NCI-H1105 treated with DMSO at 0.1 percent for 48 hours (cell line): ENCODE measurements at places on chromosomes 2 and 18.

DNA sequence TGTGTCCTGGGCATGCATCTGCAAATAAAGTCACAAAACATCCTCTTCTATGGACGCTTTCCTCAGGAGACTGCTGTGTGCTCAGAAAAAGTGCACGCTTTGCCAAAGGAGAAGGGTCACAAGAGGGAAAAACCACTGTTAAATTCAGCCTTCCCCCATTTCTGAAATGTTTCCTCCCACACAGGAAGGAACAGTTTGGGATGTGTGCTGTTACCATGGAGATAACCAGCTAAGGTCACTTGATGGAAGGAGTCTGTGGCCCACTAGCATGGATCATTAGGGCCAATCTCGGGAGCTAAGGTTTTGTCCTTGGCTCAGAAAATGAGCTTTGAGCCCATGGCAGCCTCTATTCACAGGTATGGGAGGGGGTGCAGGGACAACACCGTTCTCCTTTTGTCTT is 5.6 kb downstream of the KCNE4 start:
- no peak for DNase-seq

- no peak for DNase-seq
Observed at GRCh38 chr18:54984908-54985307, 25.6 kb upstream of the CCDC68 start.

DNA sequence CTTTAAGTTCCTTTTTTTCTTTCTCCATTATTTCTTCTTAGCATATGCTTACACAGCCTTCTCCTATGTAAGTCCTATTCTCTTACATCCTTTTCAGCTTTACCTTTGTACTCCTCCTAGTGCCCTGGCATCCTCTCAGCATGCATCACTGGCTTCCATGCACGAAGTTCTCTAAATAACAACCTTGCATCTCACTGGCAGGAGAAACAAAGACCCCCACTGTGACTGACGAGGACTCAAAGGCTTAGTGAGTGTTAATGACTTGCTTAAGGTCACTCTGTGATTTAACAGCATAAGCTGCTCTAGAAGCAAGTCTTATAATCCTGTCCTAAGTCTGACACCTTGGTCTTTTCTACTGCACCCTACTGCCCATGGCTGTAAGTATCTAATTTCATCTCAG is 1236.0 kb upstream of the CELF4 start:
- DNase-seq: no peak

GRCh38 chr18:34031810-34032209 is 192.9 kb downstream of the NOL4 start:
- no peak for DNase-seq

DNA sequence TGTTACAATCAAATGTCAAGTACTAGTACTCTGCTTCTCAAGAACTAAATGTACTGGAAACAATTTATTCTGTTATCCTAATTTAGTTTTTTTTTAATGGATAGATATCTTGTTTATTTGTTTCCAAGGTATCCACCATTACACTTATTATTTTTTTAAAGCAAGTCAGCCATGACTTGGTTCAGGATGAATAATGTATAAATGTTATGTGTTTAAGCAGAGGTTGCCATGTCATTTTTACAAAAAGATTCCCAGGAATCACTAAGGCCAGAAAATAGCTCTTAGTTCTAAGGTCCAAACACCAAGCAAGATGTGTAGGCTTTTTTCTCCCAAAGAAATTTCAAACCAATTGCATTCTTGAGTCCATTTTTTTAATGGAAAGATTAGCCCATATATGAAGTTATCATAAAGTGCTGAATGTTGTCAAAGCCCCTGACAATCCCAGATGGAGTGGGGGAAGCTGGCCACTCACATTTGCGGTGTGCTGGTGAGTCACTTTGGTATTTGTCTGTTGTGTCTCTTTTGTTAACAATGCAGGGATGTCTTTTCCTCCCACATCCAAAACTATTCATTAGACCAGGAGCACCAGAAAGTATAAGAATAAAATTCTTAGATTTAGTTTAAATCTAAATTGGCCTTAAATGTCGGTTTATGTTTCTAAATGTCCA is 158.9 kb downstream of the COL6A3 start:
- DNase-seq: no peak

DNA sequence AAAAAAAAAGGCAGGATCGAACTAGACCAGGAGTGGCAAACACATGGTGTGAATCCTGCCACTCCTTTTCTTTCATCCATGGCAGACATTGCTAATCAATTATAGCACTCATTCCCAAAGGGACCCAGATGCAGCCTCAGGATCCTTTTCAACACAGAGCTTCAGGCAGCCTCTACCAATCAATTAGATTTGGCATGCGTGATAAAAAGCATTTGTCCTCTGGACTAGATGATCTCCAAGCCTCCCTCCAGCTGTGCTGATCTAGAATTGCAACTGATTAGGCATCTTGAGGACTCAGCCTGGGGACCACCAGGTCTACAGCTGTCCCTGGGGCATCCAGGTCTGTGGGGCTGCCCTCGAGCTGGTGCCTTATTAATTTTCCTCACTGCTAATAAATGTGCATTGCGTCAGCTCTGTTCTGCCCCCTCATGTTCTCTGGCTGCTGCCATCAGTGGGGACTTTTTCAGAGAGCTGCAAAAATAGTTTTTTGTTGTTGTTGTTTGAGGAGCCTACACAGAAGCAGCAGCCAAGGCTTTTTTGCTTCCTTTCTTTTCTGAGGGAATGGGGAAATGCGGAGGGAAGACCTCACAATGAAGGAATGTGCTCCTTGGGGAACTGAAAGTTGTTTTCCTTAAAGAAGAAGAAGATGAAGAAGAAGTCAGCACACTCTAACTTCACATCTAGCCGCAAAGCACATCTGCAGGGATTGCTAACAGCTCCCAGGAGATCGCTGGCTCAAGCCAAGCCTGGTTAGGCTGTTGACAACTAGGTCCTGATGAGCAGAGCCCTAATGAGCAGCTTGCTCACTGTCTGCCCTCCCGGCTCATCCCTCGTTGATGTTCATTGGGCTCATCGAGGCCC is 8.8 kb upstream of the ATOH8 start:
- DNase-seq: no peak

DNA sequence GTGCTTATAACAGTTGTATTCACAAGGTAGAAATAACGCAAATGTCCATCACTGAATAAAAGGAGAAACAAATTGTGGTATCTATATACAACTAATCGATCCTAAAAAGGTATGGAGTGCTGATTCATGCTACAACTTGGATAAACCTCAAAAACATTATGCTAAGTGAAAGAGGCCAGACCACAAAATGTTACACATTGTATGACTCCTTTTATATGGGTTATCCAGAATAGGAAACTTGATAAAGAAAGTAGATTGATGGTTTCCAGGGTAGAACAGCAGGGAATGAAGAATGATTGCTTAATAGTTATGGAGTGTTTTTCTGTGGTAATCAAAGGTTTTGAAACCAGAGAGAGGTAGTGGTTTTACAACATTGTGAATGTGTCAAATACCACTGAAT is 432.2 kb upstream of the TRIB2 start:
- no peak for DNase-seq

DNA sequence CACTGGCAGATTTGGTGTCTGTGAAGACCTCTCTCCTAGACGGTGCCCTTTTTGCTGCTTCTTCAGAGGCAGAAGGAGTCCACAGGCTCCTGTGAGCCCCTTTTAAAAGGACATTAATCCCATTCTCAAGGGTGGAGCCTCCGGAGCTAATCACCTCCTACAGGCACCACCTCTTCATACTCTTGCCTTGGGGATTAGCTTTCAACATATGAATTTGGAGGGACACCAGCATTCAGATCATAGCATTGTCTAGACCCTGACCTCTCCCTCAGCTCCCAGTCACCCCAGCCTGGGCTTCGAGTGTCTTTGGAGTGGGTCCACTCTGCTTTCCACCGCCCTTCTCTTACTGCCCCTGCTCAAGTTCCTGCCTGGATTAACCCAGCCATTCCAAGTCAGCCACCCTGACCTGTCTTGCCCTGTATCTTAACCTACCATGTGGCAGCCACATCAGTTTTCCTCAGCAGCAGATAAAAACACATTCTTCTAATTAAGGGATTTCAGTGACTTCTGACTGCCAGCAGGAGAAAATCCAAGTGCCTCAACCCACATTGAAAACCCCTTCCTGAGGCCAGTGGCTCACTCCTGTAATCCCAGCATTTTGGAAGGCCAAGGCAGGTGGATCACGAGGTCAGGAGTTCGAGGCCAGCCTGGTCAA is 6.1 kb upstream of the NCL start:
- no peak for DNase-seq

GRCh38 chr2:112688086-112688880 is 32.5 kb upstream of the NT5DC4 start:
- no peak for DNase-seq

- no peak for DNase-seq
Observed at GRCh38 chr2:60826111-60826510, 55.3 kb upstream of the REL start.

- no peak for DNase-seq
Observed at GRCh38 chr2:70664525-70664924, 103.5 kb downstream of the ADD2 start.

DNA sequence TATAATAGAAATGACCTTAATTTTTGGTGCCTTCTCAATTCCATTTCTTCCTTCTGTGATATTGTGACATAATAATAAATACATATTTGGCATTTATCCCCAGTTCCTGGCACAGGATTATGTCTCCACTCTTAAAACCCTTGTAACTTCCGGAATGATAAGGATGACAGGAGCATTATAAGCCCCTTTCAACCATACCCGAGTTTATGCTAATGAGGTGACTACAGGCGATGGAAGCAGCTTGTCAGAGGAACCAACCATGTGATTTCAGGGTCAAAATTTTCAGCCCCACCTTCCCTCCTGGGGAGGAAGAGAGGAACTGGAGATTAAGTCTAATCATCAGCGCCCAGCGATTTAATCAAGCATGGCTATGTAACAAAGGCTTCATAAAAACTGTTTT is 528.5 kb upstream of the CRIM1 start:
- no peak for DNase-seq

DNA sequence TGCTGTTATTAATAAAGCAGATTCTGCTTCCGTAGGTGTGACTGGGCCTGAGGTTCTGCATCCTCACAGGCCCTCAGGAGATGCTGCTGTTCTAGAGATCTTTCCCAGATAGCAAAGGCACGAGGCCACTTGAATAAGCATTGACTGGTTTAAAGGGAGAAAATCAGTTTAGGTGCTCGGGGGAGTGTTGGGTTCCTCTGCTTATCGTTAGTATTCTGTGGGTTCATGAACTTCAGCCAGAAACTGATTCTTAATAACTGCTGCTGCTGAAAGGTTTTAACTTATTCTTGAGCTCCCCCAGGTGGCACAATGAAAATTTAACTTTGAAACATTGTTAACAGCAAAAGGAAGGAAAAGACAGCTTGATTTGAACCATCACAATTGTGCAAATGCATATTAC is 56.9 kb downstream of the ITGA6 start:
- peak; percentile 7 for DNase-seq

- no peak for DNase-seq
Observed at GRCh38 chr2:218255446-218255845, 5.4 kb upstream of the GPBAR1 start.

DNA sequence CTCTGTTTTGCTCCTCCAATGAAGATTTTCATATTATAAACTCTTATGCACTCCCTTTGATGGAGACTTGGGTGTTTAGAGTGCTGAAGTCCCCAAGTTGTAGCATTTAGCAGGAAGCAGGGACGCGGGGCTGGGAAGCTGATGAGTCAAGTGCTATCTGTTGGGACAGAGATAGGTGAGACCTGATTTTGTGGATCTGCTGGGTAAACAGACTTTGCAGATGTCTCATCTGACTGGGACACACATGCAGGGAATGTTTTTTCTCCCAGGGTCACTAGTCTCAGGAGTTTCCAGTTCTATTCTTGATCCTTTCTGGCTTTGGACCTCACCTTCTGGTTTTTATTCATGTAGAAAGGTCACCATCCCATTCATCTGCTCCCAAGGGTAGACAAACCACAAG is 79.7 kb upstream of the ACAA2 start:
- DNase-seq: no peak

GRCh38 chr2:135179689-135180088 is 127.6 kb downstream of the RAB3GAP1 start:
- no peak for DNase-seq

- peak; percentile 88 for DNase-seq
Observed at GRCh38 chr18:32373995-32374394, 96.7 kb downstream of the GAREM1 start.

DNA sequence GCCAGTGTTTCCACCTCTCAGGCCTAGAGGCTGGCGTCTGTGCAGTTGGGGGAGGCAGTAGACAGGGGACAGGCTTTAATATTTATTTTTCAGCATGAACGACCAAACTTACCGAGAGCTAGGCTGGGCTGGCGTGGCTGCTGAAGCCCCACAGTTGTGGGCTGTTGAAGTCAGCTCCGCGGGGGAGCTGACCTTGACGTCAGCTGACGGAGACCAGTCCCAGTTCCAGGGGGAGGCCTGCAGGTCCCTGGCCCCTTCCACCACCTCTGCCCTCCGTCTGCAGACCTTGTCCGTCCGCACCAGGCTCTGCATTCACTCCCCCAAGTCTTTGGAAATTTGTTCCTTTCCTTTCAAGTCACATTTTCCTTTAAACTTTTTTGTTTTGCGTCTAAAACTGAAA is 33.4 kb upstream of the TUBA3E start:
- DNase-seq: no peak

GRCh38 chr2:181123798-181124231 is 143.4 kb downstream of the UBE2E3 start:
- no peak for DNase-seq

GRCh38 chr2:211654211-211654780 is 884.3 kb downstream of the ERBB4 start:
- no peak for DNase-seq

- no peak for DNase-seq
Observed at GRCh38 chr2:61811821-61812220, 42.0 kb downstream of the FAM161A start.

DNA sequence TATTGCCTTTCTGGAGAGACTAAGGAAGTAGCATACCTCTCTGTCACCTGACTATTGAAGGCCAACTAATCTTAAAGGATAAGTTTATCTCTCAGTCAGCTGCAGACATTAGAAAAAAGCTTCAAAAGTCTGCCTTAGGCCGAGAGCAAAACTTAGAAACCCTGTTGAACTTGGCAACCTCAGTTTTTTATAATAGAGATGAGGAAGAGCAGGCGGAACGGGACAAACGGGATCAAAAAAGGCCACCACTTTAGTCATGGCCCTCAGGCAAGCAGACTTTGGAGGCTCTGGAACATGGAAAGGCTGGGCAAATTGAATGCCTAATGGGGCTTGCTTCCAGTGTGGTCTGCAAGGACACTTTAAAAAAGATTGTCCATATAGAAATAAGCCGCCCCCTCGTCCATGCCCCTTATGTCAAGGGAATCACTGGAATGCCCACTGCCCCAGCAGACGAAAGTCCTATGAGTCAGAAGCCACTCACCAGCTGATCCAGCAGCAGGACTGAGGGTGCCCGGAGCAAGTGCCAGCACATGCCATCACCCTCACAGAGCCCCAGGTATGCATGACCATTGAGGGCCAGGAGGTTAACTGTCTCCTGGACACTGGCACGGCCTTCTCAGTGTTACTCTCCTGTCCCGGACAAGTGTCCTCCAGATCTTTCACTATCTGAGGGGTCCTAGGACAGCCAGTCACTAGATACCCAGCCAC is 61.5 kb upstream of the FAM98A start:
- no peak for DNase-seq

GRCh38 chr18:78073275-78073674 is 823.6 kb downstream of the GALR1 start:
- peak; percentile 27 for DNase-seq

- DNase-seq: peak; percentile 61
Observed at GRCh38 chr2:63840081-63840784, 1.5 kb upstream of the UGP2 start.
